Cortex of kidney (tissue), 1 donor: ENCODE measurements at places on chromosomes 4 and X.

DNA sequence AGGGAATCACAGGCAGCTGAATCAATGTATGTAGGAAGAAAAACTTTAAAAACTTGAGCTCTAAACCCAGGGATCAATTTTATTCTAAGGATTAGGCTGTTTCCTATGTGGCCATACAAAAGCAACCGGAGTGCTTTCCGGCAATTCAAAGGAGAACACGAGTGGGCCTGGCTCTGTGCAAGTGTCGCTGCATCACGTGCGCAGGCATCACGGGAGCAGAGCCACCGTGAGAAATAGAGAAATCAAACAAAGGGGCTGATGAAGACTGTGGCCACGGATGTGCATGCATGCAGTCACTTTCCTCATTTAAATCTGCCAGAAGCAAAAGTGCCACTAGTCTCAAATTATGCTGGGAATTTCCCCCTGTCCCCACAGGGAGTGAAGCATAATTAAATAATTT is 196.9 kb downstream of the NSUN7 start:
- no peak for DNase-seq

DNA sequence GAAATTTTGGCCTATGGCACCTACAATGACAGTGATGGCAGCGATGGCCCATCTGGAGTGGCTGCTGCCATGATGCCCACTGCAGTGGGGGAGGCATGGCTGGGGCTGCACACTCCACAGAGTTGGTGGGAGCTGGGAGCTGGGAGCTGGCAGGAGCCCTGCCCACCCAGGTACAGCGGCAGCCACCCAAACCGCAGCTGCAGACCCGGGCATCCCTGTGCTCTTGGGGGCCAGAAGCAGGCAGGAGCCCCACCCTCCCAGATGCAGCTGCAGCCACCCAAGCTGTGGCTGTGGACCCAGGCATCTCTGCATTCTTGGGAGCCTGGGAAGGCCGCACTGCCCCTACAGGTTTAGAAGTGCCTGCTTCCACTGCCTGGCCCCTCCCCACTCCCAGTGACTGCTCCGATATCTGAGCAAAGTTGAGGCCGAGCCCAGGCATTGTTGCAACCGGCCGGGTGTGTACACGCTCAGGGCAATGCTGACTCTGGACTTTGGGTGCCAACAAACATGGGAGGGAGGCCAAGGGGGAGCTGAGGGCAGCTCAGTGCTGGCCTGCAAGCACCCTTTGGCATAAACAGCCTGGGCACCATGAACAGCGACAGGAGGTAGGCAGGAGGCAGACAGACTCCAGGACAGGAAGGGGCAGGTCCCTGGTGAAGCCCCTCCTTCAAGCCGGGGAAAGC is 82.8 kb downstream of the PPP4R3C start:
- DNase-seq: no peak

DNA sequence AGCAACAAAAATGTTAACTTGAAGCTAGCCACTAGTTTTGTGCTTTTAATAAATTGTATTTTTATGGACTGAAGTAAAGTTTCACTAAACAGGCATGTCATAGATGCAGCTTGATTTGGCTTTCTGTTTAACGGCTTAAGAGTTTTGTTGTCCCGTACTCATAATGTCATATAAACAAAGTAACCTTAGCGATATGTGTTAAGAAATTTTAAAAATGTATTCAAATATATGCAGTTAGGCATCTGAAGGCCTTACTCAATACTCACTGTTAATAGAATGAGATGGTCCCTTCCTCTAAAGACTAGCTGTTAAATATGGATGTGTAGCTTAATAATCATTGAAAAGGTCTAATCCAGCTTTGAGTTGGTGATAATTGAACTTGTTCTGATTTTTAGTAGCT is 1.0 kb upstream of the SCLT1 start:
- no peak for DNase-seq

DNA sequence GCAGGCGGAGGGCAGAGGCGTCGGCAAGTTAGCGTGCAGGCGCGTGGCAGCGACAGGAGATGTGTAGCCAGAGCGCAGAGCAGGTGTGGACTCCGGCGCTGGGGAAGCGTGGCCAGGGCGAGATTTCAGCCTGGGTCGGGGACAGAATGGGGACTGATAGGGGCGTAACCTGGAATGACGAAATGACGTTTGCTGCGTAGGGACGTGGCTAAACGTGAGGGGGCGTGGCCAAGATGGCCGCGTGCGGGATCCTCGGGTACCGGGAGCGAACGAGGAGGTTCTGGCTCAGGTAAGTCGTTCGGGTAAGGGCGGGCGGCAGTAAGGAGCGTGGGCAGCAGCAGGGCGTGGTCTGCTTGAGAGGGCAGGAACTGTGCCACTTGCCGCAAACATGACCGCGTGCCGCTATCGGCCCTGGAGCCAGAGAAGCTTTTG is 10.9 kb upstream of the CLTRN start:
- peak; percentile 9 for DNase-seq

GRCh38 chr4:168593399-168593798 is 96.5 kb downstream of the PALLD start:
- DNase-seq: no peak

DNA sequence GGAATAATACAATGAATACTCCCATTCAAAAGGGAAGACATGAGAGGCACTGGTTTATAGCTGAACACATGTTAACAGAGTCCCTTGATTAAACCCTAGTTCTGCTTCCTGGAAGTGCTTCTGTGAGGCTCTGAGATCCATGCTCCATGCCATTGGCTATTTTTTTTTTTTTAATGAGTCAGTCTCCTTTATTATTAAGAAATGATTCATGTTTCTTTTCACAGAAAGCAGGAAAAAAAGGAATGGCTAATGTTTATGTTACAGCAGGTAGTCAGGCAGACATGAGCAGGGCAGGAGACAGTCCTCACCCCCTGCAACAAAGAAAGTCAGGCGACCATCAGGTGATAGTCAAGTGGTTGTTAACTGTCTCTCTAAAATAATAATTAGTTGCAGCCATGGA is 598.7 kb downstream of the EPHA5 start:
- no peak for DNase-seq
